ENCODE measurements at places on chromosomes 12 and 14. TPM values are rescaled to one million over a fixed set of nuclear protein-coding genes. Genes with fewer than 3 reads are reported as not detected.

Gene TC2N
- total RNA-seq, result 0.18 TPM

Gene SERPINA1
- 0.30 TPM for total RNA-seq

Gene GYS2
- total RNA-seq, result not detected

Gene HOXC12
- not detected for total RNA-seq

Gene SMCO3
- total RNA-seq, result 10.1 TPM

Gene SLC2A14
- not detected for total RNA-seq

Gene MPHOSPH9
- total RNA-seq, result 46.3 TPM

Gene LGR5
- total RNA-seq, result not detected

Gene SLC2A3
- 155 TPM for total RNA-seq

Gene COQ5
- 33.6 TPM for total RNA-seq

Gene CD163L1
- 0.46 TPM for total RNA-seq

Gene GPR162
- 2.1 TPM for total RNA-seq

Gene LTB4R2
- 3.5 TPM for total RNA-seq

Gene E2F7
- 2.4 TPM for total RNA-seq

Gene TAC3
- total RNA-seq, result not detected

Gene BTBD6
- 61.2 TPM for total RNA-seq

Gene CCDC177
- not detected for total RNA-seq

Gene FAIM2
- 0.65 TPM for total RNA-seq

Gene PA2G4
- total RNA-seq, result 93.5 TPM

Gene CISTR
- not detected for total RNA-seq

Gene SERPINA9
- not detected for total RNA-seq

Gene NEDD1
- total RNA-seq, result 45.9 TPM

Gene RHEBL1
- 0.30 TPM for total RNA-seq

Gene PTPN6
- total RNA-seq, result not detected

Gene POTEG
- total RNA-seq, result not detected

Gene MARCHF9
- total RNA-seq, result 3.3 TPM

Gene CACNA1C
- total RNA-seq, result 2.5 TPM

Gene WASHC3
- total RNA-seq, result 51.1 TPM

Gene CIROP
- not detected for total RNA-seq

Gene SERPINA12
- total RNA-seq, result not detected

Gene CRACR2A
- total RNA-seq, result 0.78 TPM

Gene RHOJ
- 4.2 TPM for total RNA-seq

Gene DCN
- 96.5 TPM for total RNA-seq

Gene CD163
- not detected for total RNA-seq

Gene NR1H4
- total RNA-seq, result not detected

Gene RFX4
- total RNA-seq, result not detected

Gene OR4K2
- total RNA-seq, result not detected

Gene HSP90AA1
- 907 TPM for total RNA-seq

Gene TSHR
- total RNA-seq, result not detected

Gene B4GALNT1
- 3.3 TPM for total RNA-seq

Gene OTUB2
- total RNA-seq, result 2.6 TPM

Gene RNASE7
- total RNA-seq, result not detected

Gene SYCP3
- total RNA-seq, result 0.32 TPM

Gene TBX3
- total RNA-seq, result 42.5 TPM

Gene NKX2-8
- not detected for total RNA-seq

Gene TAS2R31
- 10.9 TPM for total RNA-seq

Gene EVL
- total RNA-seq, result 36.8 TPM

Gene LRFN5
- 5.6 TPM for total RNA-seq

Gene ADSS1
- total RNA-seq, result 7.7 TPM

Gene NEDD8
- 162 TPM for total RNA-seq

Gene PAPLN
- 4.2 TPM for total RNA-seq

Gene PTHLH
- 13.4 TPM for total RNA-seq

Gene CPNE6
- total RNA-seq, result not detected

Gene KCNA5
- not detected for total RNA-seq

Gene RTN1
- total RNA-seq, result 15.4 TPM

Gene OTX2
- not detected for total RNA-seq

Gene LUM
- 282 TPM for total RNA-seq
